ENCODE measurements at places on chromosomes 7 and 10.
A peak's percentile ranks its signal among the peaks of the same experiment; 100 is the strongest.

- peak; percentile 65 for DNase-seq
These were observed at the start of gene KIAA1217 for GRCh38 chr10:24208661-24209431. TSS of gene KIAA1217 (plus strand) at chr10:24209138. CDS start at chr10:24209194, 56 bp downstream.

GRCh38 chr10:58178811-58179210, 88.9 kb downstream of the IPMK start:
- DNase-seq, result no peak

DNA sequence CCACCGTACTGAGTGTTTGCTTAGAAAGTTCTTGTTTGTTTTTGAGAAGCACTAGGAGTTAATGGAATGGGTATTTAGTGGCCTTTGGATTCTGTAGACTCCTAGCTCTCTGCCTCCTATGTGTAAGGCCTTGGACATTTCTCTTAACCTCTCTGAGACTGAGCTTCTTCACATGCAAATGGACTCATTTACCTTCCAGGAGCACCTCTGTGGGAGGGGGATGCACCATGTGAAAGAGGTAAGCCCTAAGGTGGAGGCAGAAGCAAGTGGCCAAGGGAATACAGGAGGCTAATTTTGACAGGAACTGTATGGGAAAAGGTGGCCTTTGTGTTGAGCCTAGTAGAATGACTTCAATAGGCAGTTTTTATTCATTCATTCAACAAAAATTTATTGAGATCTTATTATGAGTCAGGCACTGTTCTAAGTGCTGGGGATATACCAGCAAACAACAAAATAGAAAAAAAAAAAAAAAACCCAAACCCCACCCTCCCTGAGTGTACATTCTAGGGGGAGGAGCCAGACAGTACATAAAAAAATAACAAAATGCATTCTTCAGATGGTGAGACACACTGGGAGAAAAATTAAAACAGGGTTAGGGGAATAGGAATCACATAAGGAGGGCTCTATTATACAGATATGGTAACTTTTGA, 9.2 kb upstream of the EPHA1 start:
- DNase-seq, result no peak

- no peak for DNase-seq
These were observed 10.8 kb downstream of the ANTXRL start for GRCh38 chr10:46297406-46298204.

DNA sequence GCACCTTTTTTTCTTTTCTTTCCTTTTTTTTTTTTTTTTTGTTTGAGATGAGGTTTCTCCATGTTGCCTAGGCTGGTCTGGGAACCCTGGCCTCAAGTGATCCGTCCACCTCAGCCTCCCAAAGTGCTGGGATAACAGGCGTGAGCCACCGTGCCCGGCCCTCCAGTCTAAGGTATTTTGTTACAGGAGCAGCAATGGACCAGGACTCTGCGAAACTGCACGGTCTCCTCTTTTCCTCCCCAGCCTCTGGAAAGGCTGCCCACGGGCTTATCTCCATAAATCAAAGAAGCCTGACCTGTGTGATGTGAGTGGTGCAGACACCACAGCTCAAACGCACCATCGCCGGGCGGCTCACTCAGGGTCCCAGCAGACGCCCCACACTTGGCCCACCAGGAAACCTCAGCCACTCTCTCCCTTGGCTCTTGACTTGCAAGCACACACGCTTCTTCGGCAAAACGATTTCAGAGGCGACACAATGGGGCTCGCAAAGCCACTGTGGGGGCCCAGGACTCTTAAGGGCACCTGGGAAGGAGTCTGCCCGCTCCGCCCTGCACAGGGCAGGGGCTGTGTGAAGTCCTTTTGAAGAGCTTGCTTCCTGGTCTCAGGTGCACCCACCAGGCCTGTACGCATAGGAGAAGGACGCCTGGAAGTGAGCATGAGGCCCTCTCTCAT, 20.6 kb downstream of the WDR86 start:
- DNase-seq, result peak; percentile 2

- no peak for DNase-seq
These were observed 380.3 kb upstream of the LRGUK start for GRCh38 chr7:133746847-133747246.

DNA sequence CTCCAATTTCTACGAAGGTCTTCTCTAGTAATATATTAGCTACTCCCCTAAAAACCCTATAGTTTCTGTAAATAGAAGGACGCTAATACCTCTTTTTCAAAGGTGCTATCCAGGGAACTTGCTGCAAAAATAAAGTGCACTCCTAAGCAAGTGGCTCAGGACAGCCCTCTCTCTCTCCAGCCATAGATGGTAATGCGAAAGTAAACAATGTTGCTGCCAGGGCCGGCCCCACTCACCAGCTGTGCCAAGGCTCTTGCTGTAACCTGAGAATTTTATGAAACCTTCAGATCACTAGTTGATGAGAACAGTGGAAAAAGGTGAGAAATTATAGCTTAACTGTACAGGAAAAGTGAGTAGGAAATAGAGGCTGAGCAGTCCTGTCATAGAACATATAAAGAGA, 10.9 kb upstream of the TAS2R39 start:
- no peak for DNase-seq

- DNase-seq, result no peak
These were observed 408.7 kb upstream of the ADARB2 start for GRCh38 chr10:2145926-2146478.

- DNase-seq, result no peak
These were observed 58.2 kb downstream of the LANCL2 start for GRCh38 chr7:55423277-55423711.

DNA sequence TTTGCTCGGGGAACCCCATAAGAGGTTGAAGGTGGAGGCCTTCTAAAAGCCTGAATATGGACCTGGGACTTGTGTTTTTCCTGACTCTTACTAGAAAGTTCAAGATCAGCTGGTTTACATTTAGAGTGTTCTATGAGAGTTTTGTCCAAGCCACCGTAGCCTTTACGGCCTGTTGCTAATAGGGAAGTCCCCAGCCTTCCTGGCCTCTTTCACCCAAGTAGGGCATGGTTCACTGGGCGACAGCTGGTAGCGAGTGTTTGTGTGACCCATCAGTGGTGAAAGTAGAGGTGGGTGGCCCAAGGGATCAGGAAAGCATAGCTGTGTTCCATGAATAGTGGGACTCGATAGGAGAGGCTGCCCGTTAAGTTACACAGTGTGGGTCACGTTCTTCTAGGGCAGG, 60.1 kb downstream of the RABGEF1 start:
- no peak for DNase-seq

DNA sequence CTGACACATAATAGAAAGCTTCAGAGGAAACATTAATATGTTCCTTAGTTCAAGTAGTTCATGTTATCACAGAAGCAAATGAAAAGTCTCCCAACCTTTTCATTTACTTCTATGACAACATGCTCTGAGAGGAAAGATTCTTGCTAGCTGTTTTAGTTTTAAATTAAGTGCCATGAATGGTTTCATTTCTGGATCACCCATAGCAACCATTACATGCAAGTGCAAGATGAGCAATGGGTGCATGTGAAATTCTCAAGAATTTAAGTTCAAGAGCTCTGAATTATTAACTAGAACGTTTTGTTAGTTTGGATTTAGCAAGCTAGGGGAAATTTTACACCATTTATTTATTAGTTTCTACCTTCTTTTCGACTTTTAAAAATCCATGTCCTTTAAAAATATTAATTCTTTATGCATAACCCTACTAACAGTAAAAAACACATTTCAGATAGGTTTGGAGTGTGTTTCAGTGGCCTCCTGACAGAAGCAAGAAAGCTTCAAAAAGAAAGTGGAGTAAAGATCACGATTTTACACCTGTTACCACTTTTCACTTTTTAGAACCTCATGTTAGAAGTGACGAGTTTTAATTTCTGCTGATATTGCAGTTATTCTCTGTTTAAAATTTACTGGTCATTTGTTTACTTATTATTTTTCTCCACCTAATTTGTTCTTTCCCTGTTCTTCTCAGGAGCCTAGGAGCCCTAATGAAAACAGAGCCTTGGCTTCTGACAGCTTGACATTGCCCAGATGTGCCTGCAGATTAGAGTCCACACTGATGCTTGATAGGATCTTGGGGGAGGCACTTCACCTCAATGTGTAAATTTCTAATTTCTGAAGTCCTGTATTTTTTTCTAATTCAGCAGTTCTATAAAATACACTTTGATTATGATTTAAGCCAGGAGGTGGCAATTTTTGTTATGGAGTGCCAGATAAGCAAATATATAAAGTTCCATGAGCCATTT, 995.3 kb upstream of the PHF14 start:
- no peak for DNase-seq

DNA sequence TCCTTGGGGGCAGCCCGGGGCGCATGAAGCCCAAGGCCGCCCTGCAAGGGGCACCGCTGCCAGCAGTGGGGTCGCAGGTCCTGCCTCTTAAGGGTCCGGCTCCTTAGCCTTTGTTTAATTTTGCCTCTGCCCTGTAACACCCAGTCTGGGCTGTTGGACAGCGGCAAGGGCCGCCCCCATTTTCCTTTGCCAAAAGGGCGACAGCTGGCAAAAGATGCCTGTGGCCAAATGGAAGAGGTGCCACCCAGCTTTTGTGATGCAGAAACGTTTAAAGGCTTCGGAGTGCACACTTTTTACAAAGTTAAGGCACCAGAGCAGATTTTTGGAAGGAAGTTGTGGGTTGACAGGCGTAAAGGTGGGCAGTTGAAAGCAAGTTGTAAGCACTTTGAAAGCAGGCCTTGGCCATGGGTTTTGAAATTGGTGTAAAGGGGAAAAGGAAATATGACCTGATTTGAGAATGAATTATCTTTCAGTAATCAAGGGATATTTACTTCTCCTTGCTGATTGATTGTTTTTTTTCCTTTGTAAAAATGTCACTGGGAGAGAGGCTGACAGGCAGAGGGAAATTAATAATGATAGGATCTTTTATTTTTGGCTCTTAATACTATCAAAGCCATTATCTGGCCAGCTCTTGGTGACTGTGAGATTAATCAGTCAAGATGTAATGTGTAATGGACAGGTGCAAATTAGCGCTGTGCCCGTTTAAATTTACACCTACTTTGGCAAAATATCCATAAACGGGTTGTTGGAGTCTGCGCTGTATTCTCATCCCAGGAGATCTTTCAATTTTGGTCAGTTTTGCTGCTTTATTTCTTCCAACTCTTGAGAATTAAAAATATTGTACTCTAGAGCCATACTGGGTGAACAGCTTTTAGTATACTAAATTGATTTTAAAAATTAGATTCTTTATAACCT, 1.2 kb downstream of the CASD1 start:
- no peak for DNase-seq

GRCh38 chr10:118047157-118047719, 497 bp upstream of the RAB11FIP2 start:
- DNase-seq, result peak; percentile 15

- no peak for DNase-seq
These were observed 115.1 kb downstream of the PKD1L1 start for GRCh38 chr7:47833211-47833610.

GRCh38 chr10:112981553-112981952, 31.5 kb downstream of the TCF7L2 start:
- DNase-seq, result no peak

DNA sequence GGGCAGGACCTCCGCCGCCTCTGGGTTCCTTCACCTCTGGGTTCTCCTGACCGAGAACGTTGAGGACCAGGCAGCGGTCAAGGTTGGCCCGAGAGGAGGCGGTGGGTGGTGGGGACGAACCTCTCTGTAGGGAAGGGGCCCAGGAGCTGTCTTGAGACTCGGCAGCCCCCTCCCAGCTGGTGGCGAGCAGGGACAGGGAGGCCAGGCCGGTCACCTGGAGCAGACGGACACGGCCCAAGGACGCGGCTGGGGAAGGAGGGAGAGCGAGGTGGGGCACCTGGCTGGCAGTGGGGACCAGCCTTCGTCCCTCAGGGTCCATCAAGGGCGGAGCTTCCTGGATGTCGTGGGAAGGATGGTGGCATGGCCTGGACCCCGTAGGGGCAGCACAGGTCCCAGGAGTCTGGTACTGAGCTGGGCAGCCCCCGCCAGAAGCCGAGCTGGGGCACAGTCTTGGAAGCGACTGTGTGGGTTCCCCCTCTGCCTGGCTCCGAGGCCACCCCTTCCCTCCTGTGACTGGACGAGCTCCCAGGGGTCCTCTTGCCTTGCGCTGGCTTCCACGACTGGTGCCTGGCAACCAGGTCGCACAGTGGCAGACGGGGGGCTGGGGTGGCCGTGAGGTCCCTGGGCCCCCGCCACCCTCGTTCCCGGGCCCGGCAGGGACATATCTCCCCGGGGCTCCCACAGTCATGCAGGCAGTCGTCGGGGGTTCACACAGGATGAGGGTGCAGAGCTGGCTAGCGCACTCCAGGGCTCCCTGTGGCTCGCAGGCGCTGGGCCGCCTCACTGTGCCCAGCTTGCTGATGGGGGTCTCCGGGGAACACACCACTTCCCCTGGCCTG, 89.9 kb downstream of the DNAJB6 start:
- peak; percentile 13 for DNase-seq

DNA sequence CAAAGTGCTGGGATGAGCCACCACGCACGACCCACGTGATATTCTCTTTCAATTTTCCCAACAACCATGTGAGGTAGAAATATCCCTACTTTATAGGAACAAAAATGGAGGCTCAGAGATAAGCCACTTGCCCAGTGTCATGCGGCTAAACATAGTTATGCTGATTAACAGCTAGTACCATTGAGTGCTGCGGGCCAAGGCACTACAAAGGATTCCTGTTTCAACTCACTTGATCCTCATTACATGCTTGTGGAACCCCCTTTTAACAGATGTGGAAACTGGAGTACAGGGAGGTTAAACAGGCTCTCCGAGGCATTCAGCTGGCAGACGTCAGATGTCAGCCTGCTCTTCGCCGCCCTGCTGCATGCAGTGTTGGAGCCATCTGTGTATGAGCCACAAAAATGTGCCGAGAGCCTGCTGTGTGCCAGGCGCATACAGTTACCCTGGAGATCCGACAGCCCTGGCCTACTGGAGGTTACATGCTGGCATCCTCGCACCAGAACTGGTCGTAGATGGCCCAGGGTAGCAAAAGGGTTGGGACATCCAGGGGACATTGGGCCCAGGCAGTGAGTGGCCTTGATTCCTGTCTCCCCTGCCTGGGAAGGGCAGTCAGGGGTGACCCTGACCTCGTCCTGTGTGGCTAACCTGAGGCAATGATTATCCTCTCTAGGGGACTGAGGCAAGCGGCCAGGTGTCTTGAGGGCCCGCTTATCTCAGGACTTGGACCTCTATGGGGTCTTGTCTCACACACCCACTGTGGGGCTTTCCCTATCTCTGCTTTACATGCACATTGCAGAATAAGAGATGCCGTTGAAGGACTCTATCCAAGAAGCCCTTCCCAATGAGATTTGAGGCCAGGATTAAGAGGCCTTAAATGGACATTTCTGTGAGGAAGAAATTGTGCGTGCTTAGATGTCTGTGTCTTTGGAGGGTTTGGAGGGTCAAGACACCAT, 18.5 kb upstream of the SRGN start:
- no peak for DNase-seq

GRCh38 chr10:129942391-129942790, 21.7 kb downstream of the EBF3 start:
- DNase-seq, result peak; percentile 6

All from left ventricle myocardium inferior (tissue), 1 donor.